Naive thymus-derived CD4-positive, alpha-beta T cell (primary cell): ENCODE measurements at places on chromosomes 5 and 9. TPM values are rescaled to one million over a fixed set of nuclear protein-coding genes. Genes with fewer than 3 reads are reported as not detected.
A peak's percentile ranks its signal among the peaks of the same experiment; 100 is the strongest.

DNA sequence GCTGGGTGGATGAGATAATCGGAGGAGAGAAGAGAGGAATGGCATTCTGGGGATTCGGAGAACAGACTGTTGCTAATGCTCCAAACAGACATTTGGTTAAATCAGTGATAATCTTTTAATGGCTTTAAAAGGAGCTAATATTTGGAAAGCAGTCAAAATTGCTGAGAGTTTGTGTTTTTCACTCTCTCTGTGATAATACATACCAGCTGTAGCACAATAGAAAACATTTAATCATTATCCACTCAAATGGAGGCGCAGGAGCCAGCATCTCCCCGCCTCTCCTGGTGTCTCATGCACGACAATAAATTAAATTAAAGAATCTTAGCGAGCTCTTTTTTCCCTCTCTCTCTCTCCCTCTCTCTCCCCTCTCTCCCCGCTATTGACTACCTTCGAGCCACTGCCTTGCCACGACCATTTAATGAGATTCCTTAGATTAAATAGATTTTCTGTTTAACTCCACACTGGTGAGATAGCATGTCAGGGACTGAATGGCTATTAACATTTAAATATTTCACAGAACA lies 268.6 kb upstream of the MVB12B start:
- no peaks in the 10 kb centered on the region for H3K27me3 ChIP-seq
- no peak overlapping the region for H3K27ac ChIP-seq
- no peaks in the 10 kb centered on the region for H3K36me3 ChIP-seq
- no peak for DNase-seq
- no peak overlapping the region for H3K4me3 ChIP-seq

DNA sequence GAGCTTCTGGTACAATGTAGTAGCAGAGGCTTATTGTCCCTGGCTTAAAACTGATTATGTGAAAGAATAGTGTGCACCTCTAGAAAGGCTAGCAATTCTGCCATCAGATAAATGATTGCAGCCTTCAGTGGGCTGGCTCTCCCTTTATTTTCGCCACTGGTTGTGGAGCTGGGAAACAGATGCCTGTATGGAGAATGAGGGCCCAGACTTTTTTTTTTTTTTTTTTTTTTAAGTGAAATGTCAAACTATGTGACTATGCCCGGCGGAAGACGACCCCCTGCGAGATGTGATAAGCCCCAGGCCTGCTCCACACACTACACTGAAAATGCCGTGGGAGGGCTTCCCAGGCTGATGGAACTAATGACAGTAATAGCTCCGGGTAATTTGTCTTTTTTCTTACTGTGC lies 28.7 kb downstream of the ISL1 start:
- H3K36me3 ChIP-seq: no peaks in the 10 kb centered on the region
- H3K4me1 ChIP-seq: no peaks in the 10 kb centered on the region
- no peaks in the 10 kb centered on the region for H3K27me3 ChIP-seq
- no peak overlapping the region for H3K4me3 ChIP-seq
- DNase-seq: no peak

- H3K4me1 ChIP-seq: no peaks in the 10 kb centered on the region
- no peak overlapping the region for H3K27ac ChIP-seq
- H3K27me3 ChIP-seq: no peaks in the 10 kb centered on the region
- no peaks in the 10 kb centered on the region for H3K36me3 ChIP-seq
Observed at GRCh38 chr5:45793638-45794532, 97.7 kb upstream of the HCN1 start.

DNA sequence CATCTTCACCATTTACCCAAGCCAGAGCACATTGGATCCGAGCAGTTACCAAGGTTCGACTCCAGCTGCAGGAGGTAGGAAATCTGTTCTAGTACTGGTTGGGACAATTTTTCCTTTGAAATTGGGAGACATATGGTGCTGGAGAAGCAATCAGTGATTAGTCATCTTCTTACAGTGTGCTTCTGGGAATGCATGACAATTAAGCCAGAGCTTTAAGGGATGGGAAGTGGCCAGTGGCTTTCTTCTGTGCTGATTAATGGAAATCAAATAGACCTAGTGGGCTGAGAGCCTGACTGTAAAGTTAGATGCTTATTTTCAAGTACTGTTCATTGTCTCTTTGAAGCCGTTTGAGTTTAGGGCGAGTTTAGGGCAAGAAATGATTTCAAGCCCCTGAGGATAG lies 152.1 kb downstream of the UNC13B start:
- no peaks in the 10 kb centered on the region for H3K36me3 ChIP-seq
- H3K27ac ChIP-seq: no peak overlapping the region
- no peak overlapping the region for H3K4me3 ChIP-seq
- DNase-seq: no peak
- no peaks in the 10 kb centered on the region for H3K27me3 ChIP-seq
- no peaks in the 10 kb centered on the region for H3K4me1 ChIP-seq

DNA sequence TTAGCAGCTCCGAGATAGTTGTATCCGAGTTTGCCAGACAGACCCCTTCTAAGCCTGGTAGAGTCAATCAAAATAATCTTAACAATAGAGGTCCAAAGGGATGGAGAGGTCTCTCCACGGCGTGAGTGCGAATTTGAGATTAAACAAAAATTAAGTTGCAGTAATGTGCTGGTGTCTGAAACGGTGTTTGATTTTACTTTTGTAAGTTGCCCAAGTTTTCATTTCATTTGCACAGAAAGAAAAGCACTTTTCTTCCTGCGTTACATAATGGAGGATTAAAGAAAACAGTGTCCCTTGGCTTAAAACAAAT lies 1.2 kb downstream of the IRX1 start:
- no peak overlapping the region for H3K27ac ChIP-seq
- no peaks in the 10 kb centered on the region for H3K36me3 ChIP-seq
- no peak for DNase-seq
- H3K4me1 ChIP-seq: no peaks in the 10 kb centered on the region
- no peak overlapping the region for H3K4me3 ChIP-seq
- H3K27me3 ChIP-seq: no peaks in the 10 kb centered on the region

DNA sequence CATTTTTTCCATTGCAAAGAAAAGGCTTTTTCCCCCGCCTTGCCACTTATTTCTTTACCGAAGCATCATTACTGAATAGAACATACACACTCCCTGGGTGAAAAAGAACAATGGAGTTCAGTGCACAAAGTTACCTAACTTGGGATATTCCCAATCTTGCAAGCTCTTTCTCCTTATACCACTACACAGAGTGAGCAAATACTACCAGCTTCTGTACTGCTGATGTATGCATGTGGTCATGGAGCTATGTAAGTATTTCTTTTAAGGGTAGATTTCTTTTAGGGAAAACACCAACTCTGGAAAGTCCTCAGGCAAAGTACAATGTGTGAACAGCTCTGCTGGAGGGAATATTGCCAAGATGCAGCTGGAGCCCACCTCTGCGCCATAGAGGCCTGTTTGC lies 81.1 kb downstream of the AOPEP start:
- no peaks in the 10 kb centered on the region for H3K27me3 ChIP-seq
- H3K4me3 ChIP-seq: no peak overlapping the region
- H3K27ac ChIP-seq: no peak overlapping the region
- H3K4me1 ChIP-seq: no peaks in the 10 kb centered on the region
- no peak for DNase-seq

GRCh38 chr9:100785946-100786345 lies 208.1 kb downstream of the CAVIN4 start:
- no peak for DNase-seq
- H3K4me1 ChIP-seq: no peaks in the 10 kb centered on the region
- no peak overlapping the region for H3K4me3 ChIP-seq
- no peaks in the 10 kb centered on the region for H3K27me3 ChIP-seq

- H3K4me3 ChIP-seq: no peak overlapping the region
- no peak overlapping the region for H3K27ac ChIP-seq
- no peaks in the 10 kb centered on the region for H3K4me1 ChIP-seq
- no peaks in the 10 kb centered on the region for H3K27me3 ChIP-seq
- DNase-seq: no peak
Observed at GRCh38 chr5:158802941-158803341, 296.8 kb downstream of the EBF1 start.

DNA sequence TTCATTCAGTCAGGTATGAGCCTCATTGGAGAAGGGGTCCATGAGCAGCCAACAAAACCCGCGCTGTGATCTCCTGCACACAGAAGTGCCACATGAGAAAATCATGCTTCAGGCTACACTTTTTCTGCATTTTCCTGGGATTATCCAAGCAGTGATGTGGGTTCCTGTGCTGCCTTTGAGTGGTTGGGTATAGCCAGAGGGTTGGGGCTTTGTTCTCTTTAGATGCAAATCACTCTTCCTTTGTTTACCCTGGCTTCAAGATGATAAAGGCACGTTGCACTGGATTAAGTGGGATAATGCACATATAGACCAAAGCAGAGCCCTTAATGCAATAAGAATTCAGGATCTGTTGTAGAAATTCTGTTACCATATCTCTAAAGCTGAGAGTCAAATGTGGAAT lies 18.7 kb downstream of the ECM2 start:
- DNase-seq: no peak
- no peaks in the 10 kb centered on the region for H3K4me1 ChIP-seq
- no peak overlapping the region for H3K27ac ChIP-seq
- H3K36me3 ChIP-seq: no peaks in the 10 kb centered on the region
- H3K4me3 ChIP-seq: no peak overlapping the region
- no peaks in the 10 kb centered on the region for H3K27me3 ChIP-seq

DNA sequence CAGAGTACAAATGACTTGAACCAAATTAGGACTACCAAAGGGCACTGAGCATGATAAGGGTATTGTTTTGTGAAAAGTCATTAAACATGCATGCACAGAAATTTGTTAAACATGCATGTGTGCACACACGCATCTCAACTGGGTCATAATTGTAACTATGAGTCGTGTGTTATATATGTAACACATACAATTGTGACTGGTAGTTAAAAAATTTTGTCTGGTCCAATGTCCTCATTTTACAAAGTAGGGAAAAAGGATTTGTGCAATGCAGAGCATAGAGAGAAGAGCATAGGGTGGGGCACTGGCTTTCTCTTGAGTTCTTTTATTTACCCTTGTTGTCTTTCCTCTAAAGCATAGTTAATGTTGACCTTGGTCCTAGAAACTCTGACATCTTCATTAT lies 19.3 kb upstream of the IGFBPL1 start:
- no peaks in the 10 kb centered on the region for H3K27me3 ChIP-seq
- no peak overlapping the region for H3K27ac ChIP-seq
- H3K4me3 ChIP-seq: no peak overlapping the region
- H3K36me3 ChIP-seq: no peaks in the 10 kb centered on the region
- no peaks in the 10 kb centered on the region for H3K4me1 ChIP-seq

- H3K36me3 ChIP-seq: no peaks in the 10 kb centered on the region
- H3K27ac ChIP-seq: no peak overlapping the region
- no peaks in the 10 kb centered on the region for H3K4me1 ChIP-seq
- no peak overlapping the region for H3K4me3 ChIP-seq
Observed at GRCh38 chr5:61052882-61053281, 107.9 kb downstream of the NDUFAF2 start.

DNA sequence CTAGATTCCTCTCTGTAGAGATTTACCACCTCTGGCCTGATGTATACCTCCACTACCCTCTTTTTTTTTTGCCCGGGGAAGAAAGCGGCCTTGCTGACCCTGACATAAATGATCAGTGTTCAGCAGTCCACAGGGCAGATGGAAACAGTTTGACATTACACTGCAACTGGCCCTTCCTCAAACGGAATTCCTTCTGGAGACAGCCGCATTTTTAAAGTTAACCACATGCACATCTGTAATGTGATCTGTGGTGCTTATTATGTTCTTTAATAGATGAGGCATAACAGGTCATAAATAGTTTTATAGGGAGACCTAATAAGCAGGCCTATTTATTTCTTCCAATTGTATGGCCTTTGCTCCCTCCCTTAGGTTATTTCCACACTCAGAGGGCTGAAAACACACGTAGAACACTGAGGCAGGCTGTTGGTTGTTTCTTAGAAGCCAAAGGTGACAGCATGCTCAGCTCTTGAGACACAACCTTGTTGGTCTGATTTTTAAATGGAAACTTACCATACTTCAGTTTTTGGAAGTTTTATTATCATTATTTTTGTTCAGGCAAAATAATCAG lies 84.0 kb upstream of the APC start:
- H3K27ac ChIP-seq: no peak overlapping the region
- DNase-seq: no peak
- no peak overlapping the region for H3K4me3 ChIP-seq
- H3K27me3 ChIP-seq: no peaks in the 10 kb centered on the region

- peaks cover 98% of the 10 kb centered on the region for H3K4me1 ChIP-seq
- H3K27ac ChIP-seq: no peak overlapping the region
- no peaks in the 10 kb centered on the region for H3K27me3 ChIP-seq
- peak overlapping the region; percentile 0 for H3K4me3 ChIP-seq
- DNase-seq: no peak
Observed at GRCh38 chr5:148849461-148849860, 23.1 kb downstream of the ADRB2 start.

DNA sequence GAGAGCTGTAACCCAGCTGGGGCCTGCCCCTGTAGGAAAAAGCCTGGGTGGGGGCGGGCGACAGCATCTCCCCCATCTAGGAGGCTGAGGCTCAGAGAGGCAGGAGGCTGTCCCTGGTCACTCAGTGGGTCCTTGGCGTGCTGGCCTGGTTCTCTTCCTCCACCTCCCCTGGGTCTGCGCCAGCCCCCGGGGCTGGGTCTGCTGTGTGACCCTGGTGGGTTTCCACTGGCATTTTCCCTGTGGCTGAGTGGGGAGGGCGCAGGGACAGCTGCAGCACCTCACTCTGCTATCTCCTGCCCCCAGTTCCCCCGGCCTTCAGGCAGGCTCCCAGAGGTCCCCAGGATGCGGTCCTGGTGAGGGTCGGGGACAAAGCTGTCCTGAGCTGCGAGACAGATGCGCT lies 59.5 kb upstream of the ASS1 start:
- DNase-seq: no peak
- H3K27ac ChIP-seq: no peak overlapping the region
- no peaks in the 10 kb centered on the region for H3K27me3 ChIP-seq
- H3K36me3 ChIP-seq: no peaks in the 10 kb centered on the region
- H3K4me3 ChIP-seq: no peak overlapping the region
- H3K4me1 ChIP-seq: no peaks in the 10 kb centered on the region

DNA sequence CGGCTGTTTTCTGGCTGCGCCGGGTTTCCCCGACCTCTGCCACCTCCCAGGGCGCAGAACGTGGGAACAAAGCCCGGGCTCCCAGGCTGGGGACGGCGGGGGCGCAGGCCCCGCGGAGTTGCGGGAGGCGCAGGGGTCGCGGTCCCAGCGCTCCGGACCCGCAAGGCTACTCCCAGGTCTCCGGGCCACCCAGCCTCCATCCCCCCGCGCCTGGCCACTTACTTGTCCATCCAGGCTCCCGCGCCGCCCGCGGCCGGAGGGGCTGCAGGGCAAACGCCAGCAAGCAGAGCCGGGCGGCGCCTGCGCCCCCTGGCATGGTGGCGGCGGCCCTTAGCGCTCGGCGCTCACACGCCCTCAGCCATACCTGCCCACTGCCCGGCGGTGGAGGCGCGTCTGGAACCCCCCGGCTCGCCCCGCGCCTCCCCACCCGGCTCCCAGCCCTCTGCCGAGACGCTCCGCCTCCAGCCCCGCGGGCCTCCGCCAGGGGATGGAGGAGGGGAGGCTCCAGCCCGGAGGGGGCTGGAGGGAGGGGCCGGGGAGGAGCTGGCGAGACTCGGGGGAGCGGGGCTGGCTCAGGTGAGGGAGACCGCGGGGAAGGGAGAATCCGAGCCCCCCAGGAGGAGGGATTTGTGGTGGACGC lies at the start of gene ADAM19:
ADAM19 (minus strand) TSS at position 395 of the 640 bp plus-strand sequence; CDS start at position 316, 79 bp downstream.
- no peaks in the 10 kb centered on the region for H3K27me3 ChIP-seq
- H3K4me3 ChIP-seq: peak within 1 kb of the TSS; percentile 45
- no peaks in the 10 kb centered on the region for H3K36me3 ChIP-seq
- H3K27ac ChIP-seq: no peak within 1 kb of the TSS

The KIF20A gene
- not detected for total RNA-seq

The LARP1 gene
- 182 TPM for total RNA-seq

The YIPF5 gene
- 27.0 TPM for total RNA-seq

The LECT2 gene
- total RNA-seq: not detected

The PCDHB9 gene
- not detected for total RNA-seq

The ESM1 gene
- 1.2 TPM for total RNA-seq
